ENCODE measurements at places on chromosomes 11 and 22. TPM values are rescaled to one million over a fixed set of nuclear protein-coding genes. Genes with fewer than 3 reads are reported as not detected.
A peak's percentile ranks its signal among the peaks of the same experiment; 100 is the strongest.

LDHAL6A gene
- not detected for total RNA-seq

AKIP1 gene
- 20.8 TPM for total RNA-seq

OR5B12 gene
- total RNA-seq: not detected

MRGPRX4 gene
- total RNA-seq: not detected

TPST2 gene
- 59.3 TPM for total RNA-seq

EXPH5 gene
- 0.62 TPM for total RNA-seq

OR9G1 gene
- not detected for total RNA-seq

LDLRAD3 gene
- 28.5 TPM for total RNA-seq

NRGN gene
- 17.0 TPM for total RNA-seq

DNA sequence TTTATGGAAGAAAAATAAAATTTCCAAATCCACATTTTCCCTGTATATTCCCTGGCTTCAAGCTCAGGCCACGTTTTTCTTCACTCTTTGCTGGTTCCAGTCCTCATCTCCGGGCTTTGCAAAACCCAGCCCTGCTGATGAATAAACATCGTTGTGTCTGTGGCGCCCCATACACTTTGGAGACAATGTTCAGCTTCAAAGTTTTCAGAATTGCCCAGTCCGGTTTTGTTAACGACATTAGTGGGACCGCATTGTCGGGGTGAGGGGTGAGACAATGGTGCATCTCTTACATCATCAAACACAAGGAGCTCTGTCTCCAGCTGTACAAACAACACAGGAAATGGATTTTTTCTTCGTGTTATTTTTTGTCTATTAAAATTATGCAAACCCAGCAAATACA lies 53.4 kb upstream of the HTATIP2 start:
- peaks cover 40% of the 10 kb centered on the region for H3K4me1 ChIP-seq
- peak overlapping the region; percentile 93 for H3K27ac ChIP-seq
- H3K4me3 ChIP-seq: no peak overlapping the region

DNA sequence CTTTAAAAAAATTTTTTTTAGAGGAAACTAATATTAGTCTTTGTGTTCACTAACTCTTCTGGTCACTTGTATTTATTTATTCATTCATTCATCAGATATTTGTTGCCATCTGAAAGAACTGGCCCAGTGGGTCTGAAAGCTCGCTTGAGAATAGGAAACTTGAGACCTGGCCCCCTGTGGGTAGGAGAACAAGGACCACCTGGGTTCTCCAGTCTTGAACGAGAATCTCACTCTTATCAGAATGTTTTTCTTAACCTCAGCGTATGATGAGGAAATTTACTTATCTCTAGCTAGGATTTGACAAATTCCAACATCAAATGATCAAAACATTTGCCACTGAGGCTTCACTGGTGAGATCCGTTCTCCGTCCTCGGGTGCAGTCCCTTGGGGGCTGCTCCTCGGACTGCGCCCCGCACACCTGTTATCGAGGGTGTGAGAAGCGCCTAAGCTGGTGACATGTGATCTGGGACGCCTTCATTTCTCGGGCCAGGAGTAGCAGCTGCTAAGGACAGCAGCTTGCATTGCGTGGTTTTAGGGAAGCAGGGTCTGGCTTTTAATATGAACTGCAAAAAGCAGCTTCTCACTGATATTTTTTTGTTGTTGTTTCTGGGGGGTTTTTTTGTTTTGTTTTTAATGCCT lies 6.3 kb downstream of the C22orf31 start:
- peaks cover 3% of the 10 kb centered on the region for H3K4me1 ChIP-seq
- no peaks in the 10 kb centered on the region for H3K36me3 ChIP-seq
- H3K27me3 ChIP-seq: peaks cover 4% of the 10 kb centered on the region
- H3K4me3 ChIP-seq: no peak overlapping the region
- H3K27ac ChIP-seq: no peak overlapping the region

GRCh38 chr22:19648419-19648929 lies 65.8 kb upstream of the SEPTIN5 start:
- no peak for DNase-seq
- H3K36me3 ChIP-seq: peaks cover 9% of the 10 kb centered on the region
- H3K4me3 ChIP-seq: no peak overlapping the region
- H3K27me3 ChIP-seq: peaks cover 2% of the 10 kb centered on the region

DNA sequence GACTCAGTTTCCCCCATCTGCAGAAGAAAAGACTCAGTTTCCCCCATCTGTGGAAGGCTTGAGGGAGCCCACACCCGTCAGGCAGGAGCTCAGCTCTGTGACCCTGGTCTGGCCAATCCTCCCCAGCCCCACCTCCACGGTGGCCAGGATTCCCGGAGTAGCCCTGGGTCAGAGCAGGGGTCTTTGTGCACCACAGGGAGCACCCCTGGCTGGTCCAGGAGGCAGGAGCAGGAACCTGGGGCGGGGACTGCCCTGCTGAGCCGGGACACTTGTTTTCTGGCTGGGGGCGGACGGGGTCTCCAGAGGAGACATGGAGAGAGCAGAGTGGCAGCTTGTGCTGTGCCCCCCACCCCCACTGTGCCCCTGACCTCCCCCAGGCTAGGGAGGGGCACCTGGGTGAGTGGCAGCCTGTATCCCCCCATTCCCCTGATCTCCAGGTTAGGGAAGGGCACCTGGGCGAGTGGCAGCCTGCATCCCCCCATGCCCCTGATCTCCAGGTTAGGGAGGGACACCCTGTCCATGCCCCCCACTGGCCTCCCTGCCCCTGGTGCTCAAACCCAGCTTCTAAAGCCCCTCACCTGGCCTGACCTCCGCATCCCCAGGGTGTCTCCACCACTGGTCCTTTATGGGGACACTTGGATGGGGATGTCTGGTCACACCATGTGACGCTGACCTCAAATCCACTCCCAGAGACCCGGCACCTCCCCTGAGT lies 18.8 kb downstream of the IL17REL start:
- no peak overlapping the region for H3K27ac ChIP-seq
- H3K36me3 ChIP-seq: peaks cover 3% of the 10 kb centered on the region
- no peak overlapping the region for H3K4me3 ChIP-seq
- peaks cover 2% of the 10 kb centered on the region for H3K4me1 ChIP-seq

DNA sequence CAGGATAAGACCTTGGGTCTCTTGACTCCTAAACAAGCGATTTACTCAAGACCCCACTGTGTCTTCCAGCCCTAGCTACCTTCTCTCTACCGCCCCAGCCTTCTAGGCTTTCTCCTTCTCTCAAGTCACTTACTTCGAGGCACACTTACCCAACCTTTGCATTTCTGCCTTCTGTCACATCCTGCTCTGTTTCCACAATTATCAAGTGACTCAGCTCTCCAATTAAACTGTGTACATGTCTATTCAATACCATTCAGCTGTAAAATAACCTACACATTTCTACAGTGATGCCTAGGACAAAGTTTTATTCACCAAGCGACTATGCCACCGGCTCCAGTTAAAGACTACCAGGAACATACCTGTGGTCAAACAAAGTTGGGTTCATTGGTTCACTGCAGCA lies 69.0 kb downstream of the LARGE1 start:
- no peak overlapping the region for H3K27ac ChIP-seq
- peaks cover 1% of the 10 kb centered on the region for H3K27me3 ChIP-seq
- H3K4me1 ChIP-seq: peaks cover 25% of the 10 kb centered on the region
- H3K36me3 ChIP-seq: no peaks in the 10 kb centered on the region

DNA sequence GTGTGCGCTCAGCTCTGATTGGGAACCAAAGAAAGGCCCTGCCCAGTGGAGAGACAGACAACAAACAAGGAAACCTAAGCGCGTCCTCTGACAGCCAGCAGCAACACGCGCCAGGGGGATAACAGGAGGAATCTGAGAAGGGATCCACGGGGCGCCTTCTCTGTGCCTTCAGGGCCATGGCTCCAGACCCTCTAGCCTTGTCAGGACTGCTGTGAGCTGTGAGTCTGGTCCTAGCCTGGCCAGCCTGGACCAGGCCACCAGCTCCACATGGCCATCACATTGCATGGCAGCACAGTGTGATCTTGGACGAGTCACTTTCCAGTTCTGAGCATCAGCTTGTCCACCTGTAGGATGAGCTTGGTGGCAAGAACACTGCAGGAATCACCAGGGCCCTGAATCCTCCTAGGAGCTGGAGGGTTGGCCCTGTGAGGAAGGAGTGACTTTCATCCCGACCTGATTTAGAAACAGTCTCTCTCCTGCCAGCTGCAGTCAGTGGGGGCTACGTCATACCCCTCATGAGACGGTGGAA lies 11.8 kb upstream of the MGAT3 start:
- peaks cover 2% of the 10 kb centered on the region for H3K27me3 ChIP-seq
- no peak overlapping the region for H3K27ac ChIP-seq
- no peaks in the 10 kb centered on the region for H3K36me3 ChIP-seq
- H3K4me3 ChIP-seq: no peak overlapping the region
- H3K4me1 ChIP-seq: peaks cover 3% of the 10 kb centered on the region

DNA sequence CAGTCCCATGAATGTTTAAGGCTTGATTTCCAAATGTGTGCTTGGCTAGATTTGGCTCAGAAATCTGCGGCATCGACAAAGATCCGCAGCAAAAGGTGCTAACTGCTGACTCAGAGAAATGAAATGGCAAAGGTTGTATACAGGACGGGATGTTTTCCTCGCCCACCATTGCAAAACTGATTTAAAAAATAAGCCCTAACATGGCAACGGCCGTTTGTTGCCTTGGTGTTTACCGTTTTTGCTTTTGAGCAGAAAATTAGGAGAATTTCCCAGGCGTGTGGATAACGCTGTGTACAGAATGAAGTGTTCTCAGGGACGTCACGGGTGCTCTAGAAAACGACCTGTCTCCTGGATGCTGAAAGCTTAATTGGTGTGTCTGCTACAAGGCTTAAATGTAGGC lies 70.2 kb downstream of the ARHGAP8 start:
- H3K27me3 ChIP-seq: peaks cover 5% of the 10 kb centered on the region
- no peak overlapping the region for H3K27ac ChIP-seq
- H3K36me3 ChIP-seq: peaks cover 6% of the 10 kb centered on the region
